ENCODE measurements at places on chromosomes 7 and 10. TPM values are rescaled to one million over a fixed set of nuclear protein-coding genes. Genes with fewer than 3 reads are reported as not detected.

The SLC26A5 gene
- not detected for total RNA-seq

The MRPL32 gene
- 38.3 TPM for total RNA-seq

The SKIDA1 gene
- 5.3 TPM for total RNA-seq

The WNT8B gene
- total RNA-seq, result not detected

The LRMDA gene
- total RNA-seq, result 36.6 TPM

GRCh38 chr7:69782917-69783684 lies 184.8 kb downstream of the AUTS2 start:
- DNase-seq, result no peak

GRCh38 chr7:33743594-33743993 lies 161.7 kb upstream of the BMPER start:
- DNase-seq, result no peak

DNA sequence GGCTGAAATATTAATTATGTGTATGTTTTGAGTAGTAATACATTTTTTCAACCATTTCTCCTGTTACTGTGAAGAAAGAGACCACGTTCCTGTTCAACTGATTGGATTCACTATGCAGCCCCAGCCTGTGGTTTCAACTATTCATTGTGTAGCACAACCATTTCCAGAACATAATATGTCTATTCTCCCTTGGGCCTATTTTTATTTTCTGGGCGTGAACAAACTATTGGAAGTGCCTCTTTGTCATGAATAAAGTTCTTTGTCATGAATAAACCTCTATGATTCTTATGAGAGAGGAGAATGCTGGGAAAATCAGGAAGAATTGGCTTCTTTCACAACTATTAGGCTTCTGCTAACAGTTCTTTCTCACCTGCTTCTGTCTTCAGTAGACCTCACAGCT lies 152.4 kb downstream of the GNAT3 start:
- DNase-seq, result no peak

GRCh38 chr7:64637521-64638445 lies 28.1 kb upstream of the ZNF107 start:
- no peak for DNase-seq
